ENCODE measurements at places on chromosomes 7 and 10. TPM values are rescaled to one million over a fixed set of nuclear protein-coding genes. Genes with fewer than 3 reads are reported as not detected.

DNA sequence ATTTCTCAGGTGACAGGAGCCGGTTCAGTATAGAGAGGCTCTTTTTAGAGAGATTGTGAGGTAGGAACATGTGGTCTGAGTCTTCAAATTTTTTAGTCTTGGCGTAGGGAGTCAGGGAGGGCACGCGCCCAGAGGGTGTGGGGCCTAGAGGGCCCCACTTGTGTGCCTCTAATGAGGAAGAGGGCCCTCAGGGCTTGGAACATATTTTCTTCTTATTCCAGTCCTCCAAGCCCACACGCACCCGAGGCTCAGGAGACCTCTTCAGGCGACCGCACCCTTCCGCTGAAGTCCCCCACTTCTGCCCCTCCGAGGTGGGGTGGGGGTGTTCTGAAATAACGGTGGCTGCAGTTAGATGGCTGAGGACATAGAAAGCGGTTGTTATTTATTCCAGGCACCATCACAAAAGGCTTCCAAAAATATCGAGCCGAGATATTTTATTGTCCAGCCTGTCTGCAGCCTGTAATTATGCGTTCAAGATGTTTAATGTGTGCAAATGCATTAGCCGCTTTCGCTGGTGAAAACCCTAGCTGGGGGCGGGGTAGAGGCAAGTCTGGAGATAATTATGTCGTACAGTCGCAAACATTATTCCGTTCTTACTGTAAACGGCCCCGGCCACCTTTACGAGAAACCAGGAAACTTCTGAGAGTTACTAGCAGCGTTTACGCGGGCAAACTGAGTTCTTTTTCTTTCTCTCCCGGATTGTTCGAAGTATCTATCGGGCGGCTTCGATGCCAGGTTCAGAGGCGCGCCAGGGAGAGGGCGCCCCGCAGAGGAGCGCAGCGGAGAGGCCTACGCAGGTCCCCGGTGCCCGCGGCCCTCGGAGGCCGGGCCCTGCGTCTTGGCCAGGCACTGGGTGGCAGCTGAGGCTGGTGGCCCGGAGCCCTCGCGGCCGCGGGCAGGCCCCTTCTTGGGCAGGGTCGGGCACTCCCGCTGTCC, 12.9 kb upstream of the HOXA13 start:
- peaks cover 96% of the 10 kb centered on the region for H3K27me3 ChIP-seq
- H3K4me3 ChIP-seq = no peak overlapping the region
- H3K27ac ChIP-seq = no peak overlapping the region
- peaks cover 6% of the 10 kb centered on the region for H3K4me1 ChIP-seq
- no peaks in the 10 kb centered on the region for H3K36me3 ChIP-seq
- DNase-seq = no peak

GRCh38 chr10:988667-989545, 672 bp downstream of the GTPBP4 start:
- no peaks in the 10 kb centered on the region for H3K27me3 ChIP-seq
- peaks cover 27% of the 10 kb centered on the region for H3K36me3 ChIP-seq
- H3K4me1 ChIP-seq = peaks cover 46% of the 10 kb centered on the region
- H3K27ac ChIP-seq = peak overlapping the region; percentile 92
- DNase-seq = no peak
- peak overlapping the region; percentile 93 for H3K4me3 ChIP-seq

DNA sequence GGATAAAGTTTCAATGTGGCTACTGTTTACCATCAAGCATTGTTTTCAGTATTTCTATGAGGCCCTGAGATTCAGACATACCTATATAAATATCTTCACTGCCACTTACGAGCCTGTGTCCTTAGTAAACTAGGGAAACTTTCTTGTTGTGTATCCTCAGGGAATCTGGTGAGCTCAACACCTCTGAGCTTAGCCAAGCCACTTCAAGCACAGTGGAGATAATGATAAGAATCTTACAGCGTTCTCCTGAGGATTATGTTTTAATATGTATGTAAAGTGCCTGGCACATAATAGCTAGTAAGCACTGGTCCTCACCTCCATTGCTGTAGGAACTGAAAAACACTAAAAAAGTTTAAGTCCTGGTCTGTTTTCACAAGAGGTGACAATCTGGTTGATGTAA, 268.3 kb downstream of the SKIDA1 start:
- H3K27ac ChIP-seq = no peak overlapping the region
- H3K36me3 ChIP-seq = no peaks in the 10 kb centered on the region
- no peak overlapping the region for H3K4me3 ChIP-seq
- DNase-seq = no peak
- no peaks in the 10 kb centered on the region for H3K4me1 ChIP-seq

GRCh38 chr10:91389636-91390512, 20.3 kb upstream of the HECTD2 start:
- DNase-seq = no peak
- H3K27ac ChIP-seq = peak overlapping the region; percentile 52
- no peak overlapping the region for H3K4me3 ChIP-seq

DNA sequence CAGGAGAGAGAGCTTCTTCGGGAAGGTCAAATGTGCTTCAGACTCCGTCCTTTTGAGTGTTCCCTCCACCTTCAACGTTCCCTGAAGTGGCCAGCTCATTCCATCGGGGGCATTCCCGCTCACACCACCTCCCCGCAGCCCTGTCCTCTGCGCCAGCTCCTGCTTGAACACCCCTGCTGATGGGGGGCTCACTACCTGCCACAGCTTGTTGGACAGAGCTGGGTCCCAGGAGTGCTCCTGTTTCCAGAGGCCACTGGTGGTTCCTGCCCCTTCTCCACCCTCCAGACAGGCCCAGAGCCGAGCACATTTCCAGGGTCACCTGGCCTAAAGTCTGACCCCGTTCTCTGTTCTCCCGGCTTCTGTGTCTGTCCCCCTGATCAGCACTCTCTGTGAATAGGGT, 67.4 kb downstream of the ELFN1 start:
- peaks cover 20% of the 10 kb centered on the region for H3K27me3 ChIP-seq
- H3K36me3 ChIP-seq = no peaks in the 10 kb centered on the region
- H3K27ac ChIP-seq = no peak overlapping the region

DNA sequence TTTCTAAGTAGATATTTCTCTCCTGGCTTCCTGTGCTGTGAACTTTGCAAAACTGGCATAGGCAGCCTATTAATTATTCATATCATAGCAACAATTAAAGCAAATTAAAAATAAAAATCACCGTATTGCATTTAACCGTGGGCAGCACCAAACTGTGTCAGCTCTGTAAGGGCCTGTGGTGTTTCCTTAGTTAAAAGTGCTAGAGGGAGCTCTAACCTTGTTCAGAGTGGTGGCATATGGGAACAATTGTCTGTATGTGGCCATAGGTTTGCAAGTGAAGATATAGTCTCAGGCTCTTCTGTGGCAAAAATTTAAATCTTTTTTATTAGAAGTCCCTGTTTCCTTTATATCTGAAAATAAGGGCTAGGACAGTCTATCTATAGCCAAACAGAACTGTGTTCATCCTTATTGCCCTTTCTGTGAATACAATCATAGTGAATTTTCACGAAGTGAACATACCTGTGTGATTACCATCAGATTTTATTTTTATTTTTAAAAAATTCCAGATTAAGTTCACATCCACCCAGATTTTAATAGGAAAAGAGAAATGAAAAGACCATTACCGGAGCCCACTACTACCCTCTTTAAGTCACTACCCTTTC, 92.6 kb downstream of the POLL start:
- no peaks in the 10 kb centered on the region for H3K4me1 ChIP-seq
- DNase-seq = no peak
- H3K27me3 ChIP-seq = no peaks in the 10 kb centered on the region
- H3K27ac ChIP-seq = no peak overlapping the region
- no peak overlapping the region for H3K4me3 ChIP-seq
- no peaks in the 10 kb centered on the region for H3K36me3 ChIP-seq

DNA sequence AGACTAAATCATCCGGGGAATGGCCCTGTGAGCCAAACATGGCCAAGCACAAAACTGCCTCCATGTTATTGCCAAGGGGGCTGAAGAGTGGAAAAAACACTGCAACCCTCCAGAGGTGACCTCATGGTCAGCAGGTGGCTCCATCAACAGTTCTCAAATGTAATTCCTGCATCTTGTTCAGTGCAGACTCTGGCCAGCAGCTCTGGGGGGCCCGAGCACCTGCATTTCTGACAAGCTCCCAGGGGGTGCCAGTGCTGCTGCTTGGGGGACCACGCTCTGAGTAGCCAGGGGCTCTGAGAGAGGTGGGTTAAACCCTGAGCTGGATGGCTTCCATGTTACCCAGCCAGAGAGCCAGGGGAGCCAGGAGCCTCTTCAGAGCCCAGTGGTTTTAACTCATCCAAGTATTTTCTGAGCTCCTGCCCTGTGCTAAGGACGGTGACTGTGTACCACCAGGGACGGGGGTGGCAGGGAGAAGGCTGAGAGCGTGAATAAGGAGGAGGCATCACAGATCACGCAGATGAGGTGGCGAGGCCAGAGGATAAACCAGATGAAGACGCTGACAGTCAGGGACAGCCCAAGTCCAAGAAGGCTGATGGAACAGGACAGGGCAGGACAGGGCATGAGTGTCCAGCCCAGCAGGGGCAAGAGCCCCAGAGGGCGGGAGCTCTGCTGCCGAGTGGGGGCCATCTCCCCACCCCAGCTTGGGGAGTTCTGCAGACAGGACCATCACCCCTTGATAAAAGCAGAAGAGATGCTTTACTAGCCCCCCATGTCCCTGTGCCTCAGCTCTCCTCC, 52.9 kb downstream of the CLEC2L start:
- peak; percentile 32 for DNase-seq
- H3K27me3 ChIP-seq = no peaks in the 10 kb centered on the region
- H3K27ac ChIP-seq = no peak overlapping the region

- H3K27ac ChIP-seq = no peak overlapping the region
- H3K27me3 ChIP-seq = peaks cover 5% of the 10 kb centered on the region
- H3K4me3 ChIP-seq = no peak overlapping the region
These were observed 41.4 kb upstream of the ANLN start for GRCh38 chr7:36348256-36348655.

- peaks cover 2% of the 10 kb centered on the region for H3K27me3 ChIP-seq
- H3K36me3 ChIP-seq = no peaks in the 10 kb centered on the region
- no peaks in the 10 kb centered on the region for H3K4me1 ChIP-seq
- no peak for DNase-seq
- no peak overlapping the region for H3K27ac ChIP-seq
These were observed 748.7 kb upstream of the GALNT17 start for GRCh38 chr7:70383066-70383782.

GRCh38 chr7:16419859-16420258, 1.5 kb downstream of the CRPPA start:
- DNase-seq = no peak
- peaks cover 12% of the 10 kb centered on the region for H3K36me3 ChIP-seq
- H3K27me3 ChIP-seq = no peaks in the 10 kb centered on the region
- H3K4me3 ChIP-seq = peak overlapping the region; percentile 81
- peak overlapping the region; percentile 99 for H3K27ac ChIP-seq

DNA sequence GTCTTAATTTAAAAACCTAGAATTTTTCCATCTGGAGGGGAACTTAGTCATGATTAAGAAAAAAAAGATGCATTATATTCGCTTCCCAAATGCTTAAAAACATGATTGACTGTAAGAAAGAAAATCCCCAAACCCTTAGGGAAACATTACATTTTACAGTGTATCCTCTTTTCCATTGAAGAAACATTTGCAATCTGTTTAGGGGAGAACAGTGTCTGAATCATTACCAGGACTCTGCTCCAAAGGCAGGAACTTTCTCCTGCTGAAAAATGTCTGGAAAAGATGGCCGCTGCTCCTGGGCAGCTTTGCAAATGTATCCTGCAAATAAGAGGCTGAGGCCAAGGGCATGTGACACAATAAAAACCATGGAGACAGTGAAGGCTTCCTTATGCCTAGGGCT, 173.7 kb downstream of the BUB3 start:
- DNase-seq = no peak
- peaks cover 8% of the 10 kb centered on the region for H3K36me3 ChIP-seq
- peaks cover 17% of the 10 kb centered on the region for H3K4me1 ChIP-seq
- H3K4me3 ChIP-seq = no peak overlapping the region

GRCh38 chr10:99341860-99342490, 12.8 kb downstream of the CNNM1 start:
- no peak overlapping the region for H3K4me3 ChIP-seq
- H3K27me3 ChIP-seq = peaks cover 12% of the 10 kb centered on the region
- no peak for DNase-seq
- H3K36me3 ChIP-seq = no peaks in the 10 kb centered on the region
- H3K27ac ChIP-seq = no peak overlapping the region
- peaks cover 5% of the 10 kb centered on the region for H3K4me1 ChIP-seq

- no peaks in the 10 kb centered on the region for H3K36me3 ChIP-seq
- H3K27me3 ChIP-seq = no peaks in the 10 kb centered on the region
- no peak overlapping the region for H3K27ac ChIP-seq
- H3K4me3 ChIP-seq = no peak overlapping the region
- DNase-seq = no peak
These were observed 245.3 kb downstream of the SUGCT start for GRCh38 chr7:40380111-40380510.

- no peak overlapping the region for H3K27ac ChIP-seq
- no peak overlapping the region for H3K4me3 ChIP-seq
- H3K27me3 ChIP-seq = no peaks in the 10 kb centered on the region
- no peak for DNase-seq
These were observed 181.9 kb upstream of the ANKRD30A start for GRCh38 chr10:36943544-36943943.

DNA sequence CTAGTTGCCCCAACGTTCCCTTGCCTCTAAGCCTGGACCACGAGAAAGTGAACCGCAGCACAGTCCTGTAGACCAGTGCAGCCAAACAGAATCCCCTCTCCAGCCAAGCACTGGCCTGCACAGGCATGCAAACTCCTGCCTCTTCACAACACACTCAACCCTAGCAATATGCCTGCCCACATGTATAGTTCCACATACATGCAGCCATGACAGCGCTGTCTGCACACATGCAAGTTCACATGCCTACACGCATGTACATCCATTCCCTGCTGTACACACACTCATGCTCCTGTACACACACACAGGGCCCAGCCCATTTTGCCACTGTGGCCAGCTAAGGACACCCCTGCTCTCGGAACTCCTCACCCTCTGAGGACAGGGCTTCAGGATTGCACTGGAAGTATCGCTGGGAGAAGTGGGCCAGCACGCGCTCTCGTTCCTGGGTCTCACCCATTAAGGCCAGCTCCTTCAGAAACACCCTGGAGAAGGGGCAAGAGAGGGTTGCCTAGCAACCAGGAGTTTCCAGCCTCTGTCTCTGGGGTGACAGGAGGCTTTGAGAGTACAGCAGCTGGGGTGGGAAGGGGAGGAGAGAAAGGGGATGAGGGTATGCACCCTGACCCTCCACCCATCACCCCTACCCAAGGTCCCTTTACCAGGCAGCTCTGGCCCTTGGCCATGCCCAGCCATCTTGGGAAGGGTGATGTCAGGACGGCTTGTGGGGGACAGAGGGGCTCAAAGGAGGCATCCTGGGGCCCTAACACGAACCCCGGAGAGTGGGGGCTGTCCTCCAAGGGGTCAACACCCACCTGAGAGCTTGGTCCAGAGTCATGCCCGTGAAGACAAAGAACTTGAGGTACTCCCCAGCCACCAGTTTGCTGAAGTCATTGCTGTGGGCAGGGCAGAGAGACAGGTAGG, 7.0 kb downstream of the PSD start:
- H3K4me1 ChIP-seq = peaks cover 29% of the 10 kb centered on the region
- H3K36me3 ChIP-seq = no peaks in the 10 kb centered on the region
- DNase-seq = no peak
- H3K27ac ChIP-seq = no peak overlapping the region
- peaks cover 46% of the 10 kb centered on the region for H3K27me3 ChIP-seq

Gene TMEM140
- 19.9 TPM for total RNA-seq

Gene PARD3
- total RNA-seq = 0.29 TPM

Gene PDLIM1
- total RNA-seq = 22.7 TPM

Gene PPP1R17
- total RNA-seq = not detected

Gene GLI3
- 0.26 TPM for total RNA-seq

Gene PCLO
- not detected for total RNA-seq

Gene MACROH2A2
- 6.3 TPM for total RNA-seq

Gene MICALL2
- 2.2 TPM for total RNA-seq

Gene ENTPD1
- 395 TPM for total RNA-seq

Gene HTRA1
- not detected for total RNA-seq

Gene NPTX2
- total RNA-seq = not detected

Gene TSPAN14
- total RNA-seq = 100 TPM

Gene IMPDH1
- 54.1 TPM for total RNA-seq
